ENCODE measurements at places on chromosomes 12 and 14.

DNA sequence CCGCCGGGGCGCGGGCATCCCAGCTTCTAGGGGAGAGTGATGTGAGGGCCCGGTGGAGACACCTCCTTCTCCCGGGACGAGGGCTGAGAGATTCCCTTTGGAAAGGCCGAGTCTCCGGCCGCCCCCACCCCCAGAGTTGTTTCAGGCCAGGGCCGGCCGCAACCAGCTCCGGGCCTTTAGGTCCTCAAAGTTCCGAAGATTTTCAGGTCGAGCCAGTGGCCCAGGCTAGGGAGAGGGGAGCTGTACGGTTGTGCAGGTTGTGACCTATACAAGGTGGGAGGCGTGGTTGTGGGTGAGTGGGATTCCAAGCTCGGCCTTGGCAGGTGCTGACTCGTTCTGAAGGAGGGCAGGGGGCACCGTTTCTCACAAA lies 18.4 kb upstream of the ANKRD33 start:
- DNase-seq = no peak

- DNase-seq = no peak
These were observed 38.1 kb downstream of the GOLGA5 start for GRCh38 chr14:92832137-92832700.

DNA sequence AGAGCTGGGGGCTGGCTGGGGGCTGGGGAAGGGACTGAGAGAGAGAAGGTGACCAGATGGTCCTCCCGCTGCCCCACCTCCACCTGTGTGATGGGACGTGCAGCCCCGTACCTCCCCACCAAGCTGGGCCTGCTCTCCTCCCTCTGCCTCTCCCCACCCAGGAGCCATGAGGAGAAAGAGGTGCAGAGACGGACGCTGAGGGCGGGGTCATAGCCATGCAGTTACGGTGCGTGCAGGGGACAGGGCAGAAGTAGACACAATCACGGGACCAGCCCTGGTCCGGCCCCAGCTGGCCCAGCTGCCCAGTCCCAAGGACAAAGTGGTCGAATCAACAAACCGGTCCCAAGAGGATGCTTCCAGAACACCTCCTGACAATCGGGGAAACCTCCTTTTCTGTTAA lies 33.2 kb downstream of the RFLNA start:
- no peak for DNase-seq

GRCh38 chr12:120314220-120314619 lies 12.1 kb downstream of the SIRT4 start:
- DNase-seq = peak; percentile 36

GRCh38 chr12:123578243-123578642 lies 6.1 kb upstream of the TMED2 start:
- DNase-seq = no peak

GRCh38 chr14:56524971-56525677 lies 54.5 kb upstream of the TMEM260 start:
- no peak for DNase-seq

DNA sequence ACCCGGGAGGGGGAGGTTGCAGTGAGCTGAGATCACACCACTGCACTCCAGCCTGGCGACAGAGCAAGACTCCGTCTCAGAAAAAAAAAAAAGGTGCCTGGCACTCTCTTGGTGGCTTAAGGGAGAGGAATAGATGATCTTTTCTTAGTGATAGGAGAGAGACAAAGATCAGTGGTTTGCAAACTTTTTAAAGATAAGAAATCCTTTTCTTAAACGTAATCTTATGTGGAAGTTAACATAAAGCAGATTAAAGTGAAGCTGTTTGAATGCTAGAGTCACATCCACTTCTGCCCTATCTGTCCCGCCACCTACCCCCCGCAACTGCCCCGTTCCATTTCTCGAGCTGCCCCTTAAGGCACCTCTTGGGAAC lies 6.3 kb upstream of the NINJ2 start:
- no peak for DNase-seq

- peak; percentile 34 for DNase-seq
These were observed 189.0 kb downstream of the NTF3 start for GRCh38 chr12:5620896-5621295.

DNA sequence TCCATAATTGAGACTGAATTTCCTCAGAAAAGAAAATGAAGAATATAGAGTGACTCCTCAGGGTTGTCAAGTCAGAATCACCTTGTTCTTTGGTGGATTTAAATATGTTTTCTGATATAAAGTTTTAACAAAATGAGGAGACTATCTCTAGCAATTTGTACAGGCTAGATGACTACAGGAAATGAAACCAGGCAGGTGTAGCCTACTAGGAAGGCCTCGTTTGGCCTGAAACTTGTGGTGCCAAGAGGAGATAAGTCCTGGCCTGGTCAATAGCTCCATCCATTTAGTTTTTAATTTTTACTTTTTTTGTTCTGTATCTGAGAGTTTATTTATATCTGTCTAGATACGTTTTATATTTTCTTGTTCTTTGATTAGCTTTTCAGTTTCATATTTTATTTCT lies 41.5 kb downstream of the SNAPC1 start:
- no peak for DNase-seq

GRCh38 chr14:49508124-49508523 lies 78.1 kb downstream of the RPS29 start:
- no peak for DNase-seq

DNA sequence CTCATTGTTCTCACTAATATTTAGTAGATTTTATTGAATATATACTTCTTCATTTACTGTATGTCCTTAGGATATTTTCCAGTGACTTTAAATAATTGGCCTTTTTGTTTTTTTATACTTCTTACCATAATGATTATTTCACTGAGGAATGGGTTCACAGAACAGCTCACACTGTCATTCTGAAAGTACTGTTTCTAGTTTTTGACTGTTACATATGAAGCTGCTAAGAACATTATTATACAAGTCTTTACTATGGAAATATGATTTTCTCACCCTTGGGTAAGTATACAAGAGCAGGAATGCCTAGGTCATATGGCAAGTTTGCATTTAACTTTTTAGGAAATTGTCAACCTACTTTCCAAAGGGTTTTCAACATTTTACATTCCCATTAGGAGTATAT lies 343.1 kb downstream of the CCER1 start:
- no peak for DNase-seq

- DNase-seq = peak; percentile 56
These were observed 5.3 kb upstream of the UBC start for GRCh38 chr12:124919521-124920352.

DNA sequence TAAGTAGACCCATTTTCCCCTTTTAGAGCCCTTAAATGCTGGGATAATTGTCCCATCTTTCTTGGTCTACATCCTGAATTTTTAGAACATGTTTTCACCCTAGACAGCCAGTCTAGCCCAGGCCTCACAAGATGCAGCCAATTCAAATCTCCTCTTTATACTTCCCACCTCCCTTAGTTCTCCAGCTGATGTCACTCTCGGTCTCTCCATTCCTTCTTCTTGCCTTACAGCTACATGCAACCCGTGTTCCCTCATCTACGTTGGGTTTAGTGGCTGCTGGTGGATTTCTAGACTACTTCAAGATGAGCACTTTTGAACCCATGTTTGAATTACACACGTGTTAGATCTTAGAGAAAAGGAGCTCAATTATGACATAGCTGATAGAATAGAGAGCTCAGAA lies 132.0 kb downstream of the PPM1H start:
- DNase-seq = no peak

DNA sequence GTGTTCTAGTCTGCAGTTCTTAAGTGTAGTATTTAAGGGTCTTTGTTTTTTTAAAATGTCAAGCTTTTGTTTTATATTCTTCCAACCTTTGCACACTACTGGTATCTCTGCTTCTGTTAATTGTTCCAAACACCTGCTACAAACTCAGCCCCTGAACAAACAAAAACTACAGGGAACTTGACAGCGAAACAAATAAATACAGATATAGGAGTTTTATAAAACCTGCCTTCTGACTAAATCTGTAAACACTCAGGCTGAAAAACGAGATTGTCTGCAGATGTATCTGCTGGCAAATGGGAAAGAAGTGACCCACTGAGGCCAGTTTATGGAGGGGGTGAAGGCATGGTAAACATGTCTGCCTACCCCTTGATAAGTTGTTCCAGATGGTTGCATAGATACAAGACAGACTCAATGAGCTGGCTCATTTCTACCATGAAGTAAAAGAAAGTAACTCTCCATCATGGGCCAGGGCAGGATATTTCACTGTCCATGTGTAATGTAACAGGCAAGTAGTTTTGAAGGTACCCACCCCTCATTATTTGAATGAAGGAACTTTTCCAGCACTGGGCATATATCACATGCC lies 75.6 kb downstream of the LMO3 start:
- no peak for DNase-seq

DNA sequence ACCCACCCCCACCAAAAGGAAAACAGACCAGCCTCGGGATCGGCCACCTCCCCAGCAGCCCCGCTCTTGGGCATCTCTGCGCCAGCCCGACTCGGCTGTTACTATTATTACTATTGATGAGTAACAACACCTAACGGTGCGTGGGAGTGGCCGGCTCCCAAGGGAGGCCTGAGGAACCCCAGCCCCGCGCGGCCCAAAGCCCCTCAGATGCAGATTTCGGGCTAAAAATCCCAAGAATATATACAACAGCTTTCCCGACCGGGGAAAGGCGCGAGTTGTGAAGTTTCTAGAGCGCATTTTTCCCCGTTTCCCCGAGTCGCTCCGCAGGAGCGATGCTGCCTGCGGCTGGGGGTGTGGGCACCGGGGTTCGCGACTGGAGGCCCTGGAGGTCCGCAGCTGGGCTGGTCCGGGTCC lies 565 bp downstream of the NT5DC3 start:
- DNase-seq = peak; percentile 31

DNA sequence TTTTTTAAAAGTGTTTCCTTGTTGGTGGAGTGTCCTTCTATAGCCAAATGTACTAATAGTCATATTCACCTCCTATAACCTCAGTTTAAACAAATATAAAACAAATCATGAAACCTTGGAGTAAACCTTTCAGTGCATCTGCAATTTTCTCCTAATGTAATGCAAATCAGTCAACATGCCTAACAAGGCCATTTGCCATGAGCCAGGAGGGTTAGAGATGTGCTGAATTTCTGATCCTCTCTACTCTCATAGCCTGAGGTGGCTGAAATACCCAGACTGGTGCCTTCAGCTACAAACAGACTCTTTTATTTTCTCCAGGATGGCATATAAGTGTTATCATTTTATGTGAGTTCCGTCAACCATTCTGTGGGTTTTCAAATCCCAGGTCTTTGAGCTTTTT lies 908.1 kb downstream of the GALC start:
- DNase-seq = no peak

DNA sequence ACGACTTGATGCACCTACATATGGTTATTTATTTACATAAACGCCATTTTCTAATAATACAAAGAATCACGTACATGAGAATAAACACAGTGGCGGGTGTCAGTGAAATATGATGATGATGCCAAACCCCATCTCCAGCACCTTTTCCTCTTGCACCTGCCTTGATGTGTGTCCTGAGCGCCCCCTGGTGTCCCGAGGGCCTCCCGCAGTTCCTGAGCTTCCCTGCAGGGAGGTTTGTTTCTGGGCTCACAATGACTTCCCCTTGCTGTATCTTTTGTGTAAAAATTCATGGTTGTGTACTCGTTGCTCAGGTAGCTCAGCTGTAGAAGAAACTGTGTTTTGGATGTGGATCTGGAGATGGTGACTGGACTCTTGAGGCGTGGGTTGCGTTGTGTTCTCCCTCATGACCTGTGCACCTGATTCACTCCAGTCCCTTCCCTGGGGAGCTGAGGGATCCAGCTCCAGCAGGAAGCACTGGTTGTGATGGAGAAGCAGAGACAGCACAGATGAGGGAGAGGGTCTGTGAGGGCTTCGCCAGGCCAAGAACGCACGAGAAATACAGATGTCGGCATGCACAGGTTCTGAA lies 1037.8 kb downstream of the TMEM121 start:
- no peak for DNase-seq

- DNase-seq = peak; percentile 6
These were observed 223.0 kb downstream of the DUSP6 start for GRCh38 chr12:89129167-89129870.

DNA sequence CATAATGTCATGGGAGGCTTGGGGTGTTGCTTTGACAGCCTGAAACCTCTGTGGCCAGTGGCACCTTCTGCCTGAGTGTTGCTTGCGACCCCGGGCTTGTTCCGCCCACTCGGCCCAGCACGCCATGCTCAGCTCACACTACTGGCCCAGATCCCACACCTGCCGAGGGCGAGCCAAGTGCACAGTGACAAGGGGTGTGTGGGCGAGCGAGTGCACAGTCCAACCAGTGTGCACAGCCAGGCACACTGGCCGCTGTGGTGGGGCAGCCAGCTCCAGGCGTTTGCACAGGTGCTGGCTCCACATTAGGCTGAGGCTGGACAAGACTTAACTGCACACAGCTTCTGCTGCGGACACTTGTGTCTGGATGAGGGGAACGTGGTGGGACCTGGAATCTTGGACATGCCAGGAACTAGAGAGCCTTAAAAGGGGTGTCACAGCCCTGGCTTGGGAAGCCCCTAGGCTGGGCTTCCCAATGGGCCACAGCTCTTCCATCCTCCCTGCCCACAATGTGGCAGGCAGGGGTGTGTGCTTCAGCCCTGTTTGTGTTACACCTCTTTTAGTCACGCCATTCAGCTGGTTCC lies 609.2 kb upstream of the FOXG1 start:
- DNase-seq = no peak

DNA sequence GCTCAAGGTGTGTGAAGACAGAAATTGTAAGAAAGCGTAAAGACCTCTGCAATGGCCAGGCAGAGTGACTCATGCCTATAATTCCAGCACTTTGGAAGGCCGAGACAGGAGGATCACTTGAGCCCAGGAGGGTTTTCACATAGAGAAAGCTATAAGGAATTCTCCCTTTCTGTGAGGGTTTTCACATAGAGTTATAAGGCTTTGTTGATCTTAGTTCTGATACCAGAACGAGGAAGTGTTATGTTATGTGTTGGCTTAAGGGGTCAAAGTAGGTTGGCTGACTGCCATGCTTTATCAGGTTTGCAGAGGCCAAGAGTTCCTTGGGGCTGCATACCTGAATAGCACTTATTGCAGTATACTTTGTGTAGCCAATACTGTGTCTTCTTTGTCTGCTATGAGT lies 139.1 kb downstream of the ERC1 start:
- peak; percentile 48 for DNase-seq

DNA sequence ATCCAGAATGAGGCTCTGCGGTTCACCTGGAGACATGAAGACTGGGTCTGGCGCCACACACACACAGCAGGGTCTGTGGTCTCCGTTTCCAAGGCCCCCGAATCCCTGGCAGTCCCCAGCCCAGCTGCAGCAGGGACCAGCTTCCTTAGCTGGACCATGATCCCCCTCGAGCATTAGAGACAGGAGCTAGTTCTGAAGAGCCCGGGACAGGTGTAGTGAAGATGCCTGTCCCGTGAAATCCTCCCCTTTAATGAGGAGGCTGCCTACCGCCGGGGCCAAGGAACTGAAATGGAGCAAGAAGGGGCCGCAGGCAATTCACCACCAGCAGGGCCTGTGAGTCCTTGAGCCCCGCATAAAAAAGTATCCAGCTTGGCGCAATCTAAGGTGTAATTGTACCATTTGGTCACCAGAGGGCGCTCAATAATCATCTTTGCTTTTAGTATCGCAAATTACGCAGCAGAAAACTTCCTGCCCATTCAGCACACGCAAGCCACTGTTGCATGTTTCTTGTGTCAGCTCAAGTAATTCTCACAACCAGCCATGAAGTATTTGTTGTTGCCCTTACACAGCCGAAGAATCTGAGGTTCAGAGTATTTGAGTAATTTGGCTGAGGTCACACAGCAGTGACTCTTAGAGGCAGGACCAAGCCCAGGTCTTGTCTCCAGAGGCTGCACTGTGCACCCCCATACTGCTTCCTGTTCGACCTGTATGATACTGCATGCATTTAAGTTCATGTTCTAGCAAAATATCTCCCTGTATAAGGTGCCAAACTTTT lies 54.3 kb upstream of the PPP2R5C start:
- DNase-seq = peak; percentile 74

- no peak for DNase-seq
These were observed 87.2 kb downstream of the CAND1 start for GRCh38 chr12:67356380-67356774.
